ENCODE measurements at places on chromosomes 4 and X.

GRCh38 chr4:60945641-60946040 lies 254.5 kb upstream of the ADGRL3 start:
- DNase-seq, result no peak

GRCh38 chrX:154529206-154529612 lies 13.2 kb upstream of the FAM3A start:
- DNase-seq, result no peak

GRCh38 chrX:150200820-150201287 lies 162.3 kb upstream of the MAMLD1 start:
- DNase-seq, result peak; percentile 30

DNA sequence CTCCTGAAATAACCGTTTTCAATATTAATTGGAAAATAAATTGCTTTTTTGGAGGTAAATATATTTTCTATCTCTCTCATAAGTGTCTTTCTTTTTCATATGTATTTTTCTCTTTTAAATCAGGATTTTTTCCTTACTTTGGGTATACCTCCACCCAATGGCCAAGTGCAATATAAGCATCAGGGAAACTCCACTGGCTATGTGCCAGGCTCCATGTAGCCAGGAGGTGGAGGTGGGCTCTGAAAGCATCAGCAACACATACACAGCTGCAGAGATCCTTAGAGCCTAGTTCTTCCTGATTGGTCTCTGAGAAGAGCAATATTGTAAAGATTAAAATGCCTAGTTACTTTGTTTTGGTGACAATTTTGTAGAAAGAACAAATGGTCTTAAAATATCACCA lies 3.4 kb downstream of the GABRA2 start:
- DNase-seq, result no peak

GRCh38 chr4:3364199-3364598 lies 71.4 kb downstream of the RGS12 start:
- DNase-seq, result no peak

GRCh38 chr4:5032813-5033212 lies 13.6 kb upstream of the CYTL1 start:
- no peak for DNase-seq

DNA sequence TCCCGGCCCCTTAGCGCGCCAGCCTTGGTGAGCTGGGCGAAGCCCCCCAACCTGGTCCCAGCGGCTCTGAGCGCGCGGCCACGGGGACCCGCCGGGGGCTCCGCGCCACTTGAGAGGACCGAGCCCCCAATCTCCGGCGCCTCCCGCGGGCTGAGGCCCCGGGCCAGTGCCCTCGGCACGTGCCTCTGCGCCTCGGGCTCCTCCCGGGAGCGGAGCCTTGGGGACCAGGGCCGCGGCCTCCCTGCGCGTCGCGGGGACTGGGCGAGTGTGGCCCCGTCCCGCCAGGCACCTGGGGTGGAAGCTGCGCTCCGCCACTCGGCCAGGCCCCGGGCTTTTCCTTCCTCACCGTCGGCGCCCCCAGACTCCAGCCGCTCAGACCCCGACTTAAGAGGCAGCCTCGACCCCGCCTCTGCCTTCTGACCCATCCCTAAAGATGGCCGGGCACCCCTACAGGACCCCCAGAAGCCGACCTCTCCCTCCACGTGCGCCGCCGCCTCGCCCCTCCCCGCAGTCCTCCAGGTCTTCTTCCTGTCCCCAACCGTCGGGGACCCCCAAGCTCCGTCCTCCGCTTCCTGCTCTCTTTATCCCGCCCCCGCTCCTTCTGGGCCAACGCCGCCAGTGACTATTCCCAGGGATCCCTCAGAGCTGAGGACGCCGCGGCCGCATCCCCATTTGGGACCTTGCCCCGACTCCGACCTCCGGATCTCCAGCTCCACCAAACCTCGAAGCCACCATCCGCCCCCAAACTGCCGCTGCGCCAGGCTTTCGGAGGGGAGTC lies 752 bp downstream of the ERAS start:
- no peak for DNase-seq

DNA sequence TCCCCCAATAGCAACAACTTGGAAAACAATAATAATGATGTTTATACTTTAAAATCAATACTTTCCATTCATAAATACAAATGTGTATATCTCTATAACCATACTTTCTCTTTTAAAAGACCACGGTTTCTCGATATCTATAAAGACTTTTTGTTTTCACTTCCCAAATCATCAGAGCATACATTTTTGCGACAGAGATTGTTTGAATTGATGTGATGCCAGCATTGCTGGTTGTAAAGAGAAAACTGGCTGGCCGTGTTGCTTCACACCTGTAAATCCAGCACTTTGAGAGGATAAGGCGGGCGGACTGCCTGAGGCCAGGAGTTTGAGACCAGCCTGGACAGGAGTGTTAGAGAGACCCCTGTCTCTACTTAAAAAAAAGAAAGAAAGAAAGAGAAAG lies 77.6 kb upstream of the ZNF518B start:
- no peak for DNase-seq

- DNase-seq, result no peak
Measured at GRCh38 chr4:166422475-166422874, 549.4 kb downstream of the TLL1 start.

Measured in germinal center (tissue), 1 donor.